ENCODE measurements at places on chromosomes 2 and 18.

DNA sequence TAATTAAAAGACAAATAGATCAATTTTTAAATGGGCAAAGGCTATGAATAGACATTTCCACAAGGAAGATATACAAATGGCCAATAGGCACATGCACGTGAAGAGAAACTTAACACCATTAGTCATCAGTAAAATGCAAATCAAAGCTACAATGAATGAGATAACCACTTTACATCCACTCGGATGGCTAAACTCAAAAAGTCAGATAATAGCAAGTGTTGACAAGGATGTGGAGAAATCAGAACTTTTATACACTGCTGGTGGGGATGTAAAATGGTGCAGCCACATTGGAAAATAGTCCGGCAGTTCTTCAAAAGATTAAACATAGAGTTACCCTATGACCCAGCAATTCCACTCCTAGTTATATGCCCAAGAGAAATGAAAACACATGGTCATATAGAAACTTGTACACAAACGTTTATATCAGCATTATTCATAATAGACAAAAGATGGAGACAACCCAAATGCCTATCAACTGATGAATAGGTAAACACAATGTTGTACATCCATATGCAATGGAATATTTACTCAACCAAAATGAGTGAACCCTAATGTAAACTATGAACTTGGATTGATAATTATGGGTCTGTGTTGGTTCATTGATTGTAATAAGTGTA is 51.1 kb downstream of the SMAD7 start:
- DNase-seq = no peak

GRCh38 chr2:238132463-238133450 is 5.7 kb upstream of the KLHL30 start:
- DNase-seq = no peak

DNA sequence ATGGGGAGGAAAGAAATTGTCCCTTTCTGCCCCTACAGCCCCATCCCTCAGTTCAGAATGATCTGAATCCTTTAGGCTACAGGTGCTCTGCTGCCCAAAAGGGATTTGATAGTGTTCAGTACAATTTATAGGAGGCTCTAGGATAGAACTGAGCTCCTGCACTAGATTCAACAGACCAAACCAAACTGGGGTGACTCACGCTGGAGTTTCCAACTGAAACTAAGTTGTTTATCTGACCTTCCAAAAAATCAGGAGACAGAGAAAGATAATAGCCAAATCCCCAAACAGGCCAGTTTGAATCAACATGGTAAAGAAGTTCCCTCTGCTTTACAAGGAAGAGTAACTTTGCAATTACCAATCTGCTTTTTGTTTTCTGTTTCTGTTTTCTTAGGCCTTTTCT is 72.7 kb upstream of the MBOAT2 start:
- no peak for DNase-seq

- DNase-seq = peak; percentile 17
These were observed 271.3 kb downstream of the KCNS3 start for GRCh38 chr2:18149660-18150246.

GRCh38 chr2:231099918-231100317 is 24.9 kb downstream of the HTR2B start:
- DNase-seq = no peak

DNA sequence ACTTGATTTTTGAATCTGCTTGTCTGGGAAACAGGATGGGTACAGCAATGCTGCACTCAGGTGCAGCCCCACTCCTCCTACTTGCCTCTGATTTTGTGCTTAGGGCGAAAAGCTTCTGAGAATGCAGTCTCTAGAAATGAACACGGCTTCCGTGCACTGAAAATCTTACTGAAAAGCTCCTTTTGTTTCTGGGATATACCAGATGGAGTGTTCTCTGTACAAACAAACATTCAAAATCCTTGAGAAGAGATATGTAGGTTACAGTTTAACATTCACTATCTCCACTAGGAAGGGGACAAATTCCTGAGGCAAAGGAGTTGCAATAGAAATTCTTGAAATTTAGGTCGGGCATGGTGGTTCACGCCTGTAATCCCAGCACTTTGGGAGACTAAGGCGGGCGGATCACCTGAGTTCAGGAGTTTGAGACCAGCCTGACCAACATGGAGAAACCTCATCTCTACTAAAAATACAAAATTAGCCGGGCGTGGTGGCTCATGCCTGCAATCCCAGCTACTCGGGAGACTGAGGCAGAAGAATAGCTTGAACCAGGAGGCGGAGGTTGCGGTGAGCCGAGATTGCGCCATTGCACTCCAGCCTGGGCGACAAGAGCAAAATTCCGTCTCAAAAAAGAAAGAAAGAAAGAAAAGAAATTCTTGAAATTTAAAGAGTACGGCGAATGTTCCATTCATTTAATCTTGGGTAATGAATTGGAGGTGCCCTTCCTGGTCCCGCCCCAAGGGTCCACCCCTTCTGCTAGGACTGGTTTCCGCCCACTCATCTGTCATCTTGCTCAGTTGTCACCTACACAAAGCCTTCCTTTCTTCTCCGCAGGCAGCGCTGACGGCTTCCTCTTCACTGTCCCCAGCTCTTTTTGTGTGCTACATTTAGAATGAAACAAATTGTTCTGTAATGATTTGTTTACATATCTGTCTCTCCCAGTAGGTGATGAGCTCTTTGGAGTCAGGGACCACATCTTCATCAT is 92.4 kb downstream of the SOCS6 start:
- DNase-seq = no peak

GRCh38 chr2:105929516-105929915 is 184.8 kb downstream of the NCK2 start:
- no peak for DNase-seq

DNA sequence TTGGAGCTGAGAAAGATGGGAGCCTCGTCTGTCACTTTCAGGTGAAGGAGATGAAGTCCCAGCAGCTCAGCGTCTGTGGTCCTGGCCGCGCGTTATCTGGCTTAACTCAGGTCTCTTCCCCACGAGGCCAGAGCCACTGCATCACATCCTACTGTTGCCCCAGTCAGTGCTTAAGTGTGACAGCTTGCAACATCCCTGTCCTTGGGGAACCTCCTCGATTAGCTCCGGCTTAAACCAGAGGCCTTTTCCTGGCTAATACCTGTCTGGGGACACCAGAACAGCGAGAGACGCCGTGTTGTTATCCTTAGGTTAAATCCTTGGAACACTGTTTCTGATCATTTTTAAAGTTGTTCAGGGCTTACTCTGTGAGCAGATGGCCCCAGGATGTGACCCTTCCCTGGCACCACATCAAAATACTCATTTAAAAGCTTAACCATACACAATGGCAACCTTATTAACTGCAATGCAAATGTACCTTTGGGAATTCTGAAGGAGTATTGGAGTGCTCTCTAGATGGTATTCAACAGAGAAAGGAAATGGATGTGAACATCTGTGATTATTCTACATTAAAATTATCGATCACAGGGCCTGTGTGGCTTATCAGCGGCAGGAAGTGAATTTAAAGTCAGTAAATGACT is 61.2 kb upstream of the SPP2 start:
- no peak for DNase-seq

DNA sequence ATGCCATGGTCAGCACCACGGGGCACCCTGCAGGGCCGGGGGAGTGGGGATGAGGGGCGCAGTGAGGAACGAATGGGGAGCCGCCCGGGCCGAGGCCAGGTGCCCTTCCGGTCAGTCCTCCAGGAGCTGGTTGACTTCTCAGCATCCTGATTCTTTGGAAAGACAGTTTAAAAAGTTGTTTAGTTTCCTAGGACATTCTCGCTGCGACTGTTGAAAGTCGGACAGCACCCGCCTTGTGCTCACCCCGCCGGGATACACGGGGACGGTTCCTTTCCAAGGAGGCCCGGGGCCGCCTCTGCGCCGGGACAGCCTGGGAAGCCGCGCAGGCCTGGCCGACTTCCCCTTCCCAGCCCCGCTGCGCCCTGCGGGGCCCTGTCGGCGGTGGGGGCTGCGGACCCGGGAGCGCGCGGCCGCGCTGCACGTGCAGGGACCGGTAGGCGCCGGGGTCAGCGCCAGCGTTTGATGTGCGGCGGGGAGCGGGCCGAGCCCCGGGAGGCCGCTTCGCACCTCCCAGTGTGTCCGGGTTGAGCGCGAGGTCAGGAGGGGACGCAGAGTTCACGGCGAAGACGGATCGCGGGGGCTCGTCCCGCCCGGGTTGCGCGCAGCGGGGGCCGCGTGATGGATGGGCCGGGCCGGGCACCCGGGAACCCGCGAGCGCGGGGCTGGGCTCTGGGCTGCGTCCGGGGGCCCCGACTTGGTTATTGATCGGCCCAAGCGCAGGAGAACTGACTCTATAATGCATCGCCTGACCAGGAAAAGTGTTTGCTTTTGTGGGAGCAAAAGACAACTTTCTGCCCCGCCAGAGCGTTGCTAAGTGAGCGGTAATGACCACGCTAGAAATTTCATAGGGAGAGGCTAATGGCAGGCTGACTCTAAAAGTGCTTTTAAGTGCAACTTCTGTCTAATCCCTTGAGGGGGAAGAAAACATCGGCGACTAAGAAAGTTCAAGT is 28.0 kb upstream of the SMIM21 start:
- no peak for DNase-seq

DNA sequence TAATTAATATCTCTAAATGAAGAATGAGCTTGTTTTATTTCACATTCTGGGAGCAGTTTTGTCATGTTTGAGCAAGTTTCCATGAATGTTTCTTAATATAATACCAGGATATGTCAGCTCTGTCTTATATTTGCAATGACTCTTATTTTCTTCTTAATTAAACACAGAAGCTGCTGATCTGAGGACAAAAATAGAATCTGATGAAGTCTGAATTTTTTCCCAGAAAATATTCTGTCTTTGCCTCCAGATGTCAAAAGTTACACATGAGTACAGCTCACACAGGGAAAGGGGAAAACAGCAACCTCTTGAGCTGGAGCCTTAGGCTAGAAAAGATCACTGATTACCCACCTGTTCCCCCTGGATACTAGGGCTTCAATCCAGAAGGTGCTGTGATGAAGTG is 606.6 kb upstream of the SYT4 start:
- DNase-seq = no peak

- DNase-seq = no peak
These were observed 54.5 kb downstream of the SLC39A10 start for GRCh38 chr2:195711478-195711877.

- DNase-seq = no peak
These were observed 100.7 kb downstream of the MYT1L start for GRCh38 chr2:2230433-2230817.
